MG63 (cell line): ENCODE measurements at places on chromosomes 5 and 9. TPM values are rescaled to one million over a fixed set of nuclear protein-coding genes. Genes with fewer than 3 reads are reported as not detected.

DNA sequence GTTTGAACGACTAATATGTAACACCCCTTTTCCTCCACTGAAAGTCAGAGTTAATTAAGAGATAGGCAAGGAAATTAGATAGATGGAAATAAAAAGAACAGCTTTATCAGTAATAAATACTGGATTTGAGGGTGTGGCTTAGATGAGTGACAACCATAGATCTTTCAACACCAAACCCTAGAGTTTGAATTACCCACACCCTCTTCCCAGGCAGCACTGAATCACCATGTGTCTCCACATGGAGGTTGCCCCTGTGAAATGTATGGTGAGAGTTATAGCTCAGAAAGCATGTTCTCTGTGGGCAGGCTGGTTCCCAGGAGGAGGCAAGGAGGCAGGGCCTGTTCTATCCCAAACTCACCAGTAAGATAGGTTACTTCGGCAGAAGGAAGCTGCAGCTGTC is 69.7 kb downstream of the TMEM174 start:
- DNase-seq, result no peak

- DNase-seq, result no peak
These were observed 60.8 kb upstream of the RNU6ATAC start for GRCh38 chr9:134225186-134225585.

- DNase-seq, result no peak
These were observed 173.7 kb downstream of the DAB2IP start for GRCh38 chr9:121825031-121825691.

Gene GRIA1
- total RNA-seq, result not detected in 2 replicates

DNA sequence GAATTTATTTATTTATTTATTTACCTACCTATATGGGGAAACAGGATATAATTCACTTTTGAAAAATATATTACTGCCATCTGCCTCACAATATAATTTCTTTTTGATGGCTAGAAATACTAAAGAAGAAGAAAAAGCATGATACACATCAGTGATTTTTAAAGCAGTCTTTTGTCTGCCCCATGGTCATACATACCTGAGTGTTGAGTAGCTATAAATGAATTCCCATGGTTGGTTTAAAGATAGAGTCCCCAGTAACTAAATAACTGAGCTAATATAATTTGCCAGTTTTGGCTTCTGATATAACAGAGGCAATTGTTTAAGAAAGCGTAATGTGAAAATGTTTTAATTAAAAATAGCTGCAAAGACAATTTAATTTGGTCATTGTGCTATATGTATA is 447.8 kb downstream of the PDE4D start:
- DNase-seq, result no peak

GRCh38 chr5:178392931-178393394 is 160.4 kb upstream of the PHYKPL start:
- DNase-seq, result no peak

Gene UBE2QL1
- total RNA-seq, result not detected in 2 replicates

- DNase-seq, result no peak
These were observed 34.1 kb downstream of the LAMC3 start for GRCh38 chr9:131043087-131043486.

Gene SPATA31C1
- total RNA-seq, result not detected in 2 replicates

Gene FBXO4
- 10.5 and 13.0 TPM in 2 replicates for total RNA-seq

Gene TMOD1
- 0.47 TPM in 1 of 2 replicates, not detected in the other for total RNA-seq

GRCh38 chr5:171705830-171706468 is 79.7 kb upstream of the SMIM23 start:
- DNase-seq, result no peak

DNA sequence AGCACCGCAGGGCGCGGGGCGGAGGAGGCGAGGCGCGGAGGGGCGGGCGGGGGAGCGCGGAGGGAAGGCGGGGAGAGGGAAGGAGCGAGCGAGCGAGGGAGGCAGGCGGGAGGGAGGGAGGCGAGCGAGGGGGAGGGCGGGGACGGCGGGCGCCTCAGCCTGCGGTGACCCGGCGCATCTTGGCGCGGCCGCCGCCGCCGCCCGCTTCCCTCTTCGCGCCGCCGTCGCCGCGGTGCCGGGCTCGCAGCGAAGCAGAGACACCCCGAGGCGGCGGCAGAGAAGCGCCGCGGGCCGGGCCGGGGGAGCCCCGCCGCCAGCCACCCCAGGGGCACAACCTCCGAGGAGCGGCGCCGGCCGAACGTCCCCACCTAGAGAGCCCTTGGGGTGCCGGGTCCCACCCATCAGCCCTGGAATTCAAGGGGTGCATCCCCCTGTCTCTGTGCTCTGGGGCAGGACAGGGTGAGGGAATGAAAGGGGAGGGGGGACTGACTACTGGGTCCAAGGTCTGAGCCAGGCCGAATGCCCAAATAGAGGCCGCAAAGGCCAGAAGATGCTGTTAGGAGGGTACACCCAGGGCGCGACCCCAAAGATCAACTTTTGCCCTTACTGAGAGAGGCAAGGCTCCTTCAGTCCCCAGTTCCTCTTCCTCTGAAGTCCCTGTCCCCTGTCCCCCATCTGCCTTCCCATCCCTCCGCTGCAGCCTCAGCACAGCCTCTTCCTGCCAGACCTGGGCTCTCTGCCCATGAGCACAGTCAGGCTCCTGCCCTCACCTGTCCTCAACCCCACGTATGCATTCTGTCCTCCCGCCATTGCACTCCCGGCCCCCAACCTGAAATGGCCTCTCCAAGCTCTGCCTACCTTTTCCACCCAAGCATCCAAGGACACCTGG is at the start of gene ADAMTS2:
Gene ADAMTS2 (minus strand): TSS at position 29 of the 889 bp plus-strand sequence. CDS start 133 bp downstream, outside the sequence.
- peak; percentile 90 for DNase-seq

Gene PCDHB4
- total RNA-seq, result not detected in 2 replicates

DNA sequence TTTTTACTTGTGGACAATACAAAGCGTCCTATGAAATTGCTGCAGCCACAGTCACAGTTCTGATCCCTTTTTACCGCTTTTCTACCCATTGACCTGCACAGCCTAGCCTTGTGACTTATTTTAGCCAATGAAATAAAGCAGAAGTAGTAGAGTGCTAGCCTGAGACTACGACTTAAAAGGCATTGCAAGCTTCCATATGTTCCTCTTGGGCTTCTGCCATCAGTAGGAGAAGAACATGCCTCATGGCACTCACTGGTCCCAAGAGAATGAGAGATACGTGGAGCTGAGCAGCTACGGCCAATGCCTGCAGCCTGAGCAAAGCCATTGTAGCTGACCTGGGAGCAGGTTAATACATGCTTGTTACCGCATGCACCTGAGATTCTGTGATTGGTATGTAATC is 416.6 kb upstream of the CLINT1 start:
- no peak for DNase-seq

Gene STKLD1
- not detected in 2 replicates for total RNA-seq

Gene SLC36A3
- not detected in 2 replicates for total RNA-seq

Gene RNF183
- total RNA-seq, result not detected in 2 replicates

DNA sequence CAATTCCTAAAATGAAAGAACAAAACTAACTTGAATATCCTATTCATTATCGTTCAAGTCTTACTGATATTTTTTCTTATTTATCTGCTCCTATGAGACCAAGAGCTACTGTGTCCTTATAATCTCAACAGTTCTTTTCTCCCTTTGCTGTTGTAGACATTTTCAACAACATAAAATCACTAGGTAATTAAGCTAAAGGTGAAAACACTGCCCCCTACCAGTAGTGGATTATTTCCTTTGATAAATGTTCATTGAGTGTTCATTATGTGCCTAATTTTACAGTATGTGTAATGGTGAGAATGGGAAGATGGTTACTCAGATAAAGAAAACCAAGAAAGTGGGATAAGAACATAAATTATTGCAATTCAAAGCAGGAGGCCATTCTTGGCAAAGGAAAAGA is 41.4 kb upstream of the PAPPA start:
- no peak for DNase-seq

Gene CCIN
- 0.36 TPM in 1 of 2 replicates, not detected in the other for total RNA-seq

Gene GRAMD2B
- total RNA-seq, result 6.2 and 30.3 TPM in 2 replicates

DNA sequence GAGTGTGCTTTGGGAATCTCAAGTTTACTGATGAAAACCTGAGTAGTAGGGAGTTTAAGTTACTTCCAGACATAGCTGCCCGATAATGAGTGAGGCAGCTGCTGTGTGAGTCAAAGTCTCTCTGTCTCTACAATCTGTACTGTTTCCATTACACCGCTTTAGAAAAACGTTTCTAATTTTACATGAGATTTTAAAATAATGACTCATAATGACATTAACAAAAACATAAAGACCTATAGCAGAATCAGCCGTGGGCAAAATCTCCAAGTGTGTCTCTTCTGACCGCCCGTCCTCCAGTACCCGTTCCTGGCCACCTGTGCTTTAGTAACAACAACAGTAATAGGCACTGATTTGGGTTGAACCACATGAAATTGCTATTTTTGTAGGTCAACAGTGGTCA is 69.6 kb upstream of the PRRC1 start:
- DNase-seq, result peak; percentile 24

- DNase-seq, result no peak
These were observed 17.1 kb downstream of the LVRN start for GRCh38 chr5:115979201-115980041.

- DNase-seq, result no peak
These were observed 10.3 kb downstream of the TTC23L start for GRCh38 chr5:34849253-34849652.

- DNase-seq, result no peak
These were observed 214.2 kb downstream of the FANCC start for GRCh38 chr9:95103281-95103771.

- DNase-seq, result no peak
These were observed 480.3 kb upstream of the SEMA6A start for GRCh38 chr5:117054911-117055310.

Gene SLC6A19
- total RNA-seq, result not detected in 2 replicates

DNA sequence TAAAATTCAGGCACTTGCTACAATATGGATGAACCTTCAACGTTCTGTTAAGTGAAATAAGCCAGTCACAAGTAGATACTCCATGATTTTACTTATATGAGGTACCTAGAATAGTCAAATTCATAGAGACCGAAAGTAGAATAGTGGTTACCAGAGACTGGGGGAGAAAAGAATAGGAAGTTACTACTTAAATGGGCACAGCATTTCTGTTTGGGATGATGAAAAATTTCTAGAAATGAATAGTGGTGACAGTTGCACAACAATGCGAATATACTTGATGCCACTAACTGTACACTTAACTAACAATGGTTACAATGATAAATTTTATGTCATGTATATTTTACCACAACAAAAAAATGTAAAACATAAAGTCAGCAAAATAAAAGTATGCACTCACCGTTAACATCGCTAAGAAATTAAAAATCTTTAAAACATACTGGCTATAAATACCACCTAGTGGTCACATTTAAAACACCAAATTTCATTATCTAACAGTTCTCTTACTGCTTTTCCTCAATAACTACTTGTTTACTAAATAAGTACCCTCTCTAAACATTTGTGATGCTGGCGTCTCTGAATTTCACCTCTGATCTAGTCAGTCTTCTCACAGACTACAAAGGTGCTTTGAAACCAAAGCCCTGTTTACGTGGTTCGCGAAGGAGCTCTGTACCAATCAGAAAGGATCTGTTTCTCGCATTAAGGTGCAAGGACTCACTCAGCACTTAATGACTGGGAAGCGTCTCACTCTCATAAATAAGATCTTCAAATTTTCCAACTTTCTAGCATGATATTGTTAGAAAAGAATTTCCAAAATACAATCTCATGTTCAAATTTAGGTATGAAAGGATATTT is 22.7 kb downstream of the KIF3A start:
- no peak for DNase-seq

DNA sequence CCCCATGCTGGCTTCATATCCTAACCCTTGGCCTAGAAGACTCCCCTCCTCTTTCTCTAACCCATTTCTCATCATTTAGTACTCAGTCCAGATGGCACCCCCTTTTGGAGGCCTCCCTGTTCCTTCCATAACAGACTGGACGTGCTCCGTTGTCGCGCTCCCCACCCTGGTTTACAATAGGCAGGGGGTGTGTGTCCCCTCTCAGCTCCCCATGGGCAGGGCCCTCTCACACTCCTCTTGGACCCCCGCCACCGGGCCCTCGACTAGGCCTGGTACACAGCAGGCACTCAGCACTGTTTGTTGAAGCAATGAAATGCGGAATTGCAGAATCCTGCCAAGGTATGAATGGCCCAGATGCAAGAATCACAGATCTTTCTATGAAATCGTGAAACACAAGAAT is 227.4 kb downstream of the FSTL4 start:
- DNase-seq, result no peak

Gene PHF24
- total RNA-seq, result not detected in 2 replicates

DNA sequence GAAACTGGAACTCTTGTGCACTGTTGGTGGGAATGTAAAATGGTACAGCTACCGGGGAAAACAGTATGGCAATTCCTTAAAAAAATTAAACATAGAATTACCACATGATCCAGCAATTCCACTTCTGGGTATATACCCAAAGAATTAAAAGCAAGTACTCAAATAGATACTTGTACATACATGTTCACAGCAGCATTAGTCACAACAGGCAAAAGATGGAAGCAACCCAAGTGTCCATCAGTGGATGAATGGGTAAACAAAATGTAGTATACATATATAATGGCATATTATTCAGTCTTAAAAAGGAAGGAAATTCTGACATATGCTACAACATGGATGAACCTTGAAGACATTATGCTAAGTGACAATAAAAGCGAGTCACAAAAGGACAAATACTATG is 7.4 kb upstream of the SLC22A5 start:
- DNase-seq, result no peak

GRCh38 chr9:131098391-131099101 is 2.2 kb downstream of the AIF1L start:
- DNase-seq, result no peak

Gene KCNIP1
- total RNA-seq, result 0.43 and 7.9 TPM in 2 replicates

Gene GTF2H2
- total RNA-seq, result 18.5 and 94.6 TPM in 2 replicates

- no peak for DNase-seq
These were observed 283.2 kb upstream of the POU5F2 start for GRCh38 chr5:94024620-94025019.

Gene GMCL2
- not detected in 2 replicates for total RNA-seq

- DNase-seq, result no peak
These were observed 54.4 kb downstream of the ATPSCKMT start for GRCh38 chr5:10195301-10195700.

Gene SREK1
- total RNA-seq, result 12.2 and 16.9 TPM in 2 replicates

DNA sequence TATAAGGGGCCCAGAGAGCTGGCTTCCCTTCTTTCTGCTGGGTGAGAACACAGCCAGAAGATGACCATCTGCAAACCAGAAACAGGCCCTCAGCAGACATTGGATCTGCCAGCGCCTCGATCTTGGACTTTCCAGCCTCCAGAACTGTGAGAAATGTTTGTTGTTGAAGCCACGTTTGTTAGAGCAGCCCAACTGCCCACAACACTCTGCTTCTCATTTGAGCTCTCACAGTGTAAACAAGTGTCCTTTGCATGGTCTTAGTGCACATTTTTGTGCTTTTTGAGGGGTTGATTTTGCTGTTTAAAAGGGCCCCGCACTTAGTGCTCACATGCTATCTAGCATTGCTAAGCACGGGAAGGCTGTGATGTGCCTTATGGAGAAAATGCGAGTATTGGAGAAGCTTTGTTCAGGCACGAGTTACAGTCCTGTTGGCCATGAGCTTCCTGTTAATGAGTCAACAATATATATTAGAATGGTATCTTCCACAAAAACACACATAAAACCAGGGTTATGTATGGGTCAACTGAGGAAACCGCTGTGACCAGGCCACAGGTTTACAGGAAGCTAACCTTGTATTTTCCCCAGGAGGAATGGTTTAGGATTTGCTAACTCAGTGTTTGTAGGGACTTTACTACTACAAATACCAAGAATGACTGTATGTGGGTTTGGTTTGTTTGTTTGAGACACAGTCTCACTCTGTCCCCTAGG is 11.9 kb downstream of the CMBL start:
- no peak for DNase-seq

Gene TUSC1
- 3.2 and 14.7 TPM in 2 replicates for total RNA-seq
